ENCODE measurements at places on chromosomes 13 and 19.

- DNase-seq: no peak
Measured at GRCh38 chr13:74449811-74450524, 315.8 kb upstream of the KLF12 start.

GRCh38 chr13:113930671-113931637 lies 42.9 kb downstream of the C13orf46 start:
- DNase-seq: no peak

- DNase-seq: no peak
Measured at GRCh38 chr13:41006978-41007743, 12.0 kb downstream of the ELF1 start.

- no peak for DNase-seq
Measured at GRCh38 chr19:16773259-16773658, 53.6 kb downstream of the NWD1 start.

GRCh38 chr19:46460981-46461380 lies 10.4 kb downstream of the PNMA8A start:
- no peak for DNase-seq

GRCh38 chr13:101455863-101456262 lies 3.4 kb downstream of the ITGBL1 start:
- no peak for DNase-seq

GRCh38 chr13:23922005-23922932 lies 25.0 kb upstream of the C1QTNF9B start:
- no peak for DNase-seq

- DNase-seq: no peak
Measured at GRCh38 chr13:43981091-43981490, 101.4 kb downstream of the LACC1 start.

DNA sequence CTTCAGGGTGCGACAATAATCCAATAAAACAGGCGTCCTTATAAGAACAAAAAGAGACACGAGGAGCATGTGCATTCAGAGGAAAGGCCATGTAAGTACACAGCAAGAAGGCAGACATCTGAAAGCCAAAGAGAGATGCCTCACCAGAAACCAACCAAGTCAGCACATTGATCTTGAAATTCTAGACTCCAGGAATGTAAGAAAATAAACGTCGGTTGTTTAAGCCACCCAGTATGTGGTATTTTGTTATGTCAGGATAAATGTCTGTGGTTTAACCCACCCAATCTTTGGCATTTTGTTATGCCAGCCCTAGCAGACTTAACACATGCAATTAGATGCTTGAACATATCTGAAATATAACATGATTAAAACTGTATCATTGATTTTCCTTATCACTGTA lies 452.0 kb downstream of the SLITRK6 start:
- DNase-seq: no peak

DNA sequence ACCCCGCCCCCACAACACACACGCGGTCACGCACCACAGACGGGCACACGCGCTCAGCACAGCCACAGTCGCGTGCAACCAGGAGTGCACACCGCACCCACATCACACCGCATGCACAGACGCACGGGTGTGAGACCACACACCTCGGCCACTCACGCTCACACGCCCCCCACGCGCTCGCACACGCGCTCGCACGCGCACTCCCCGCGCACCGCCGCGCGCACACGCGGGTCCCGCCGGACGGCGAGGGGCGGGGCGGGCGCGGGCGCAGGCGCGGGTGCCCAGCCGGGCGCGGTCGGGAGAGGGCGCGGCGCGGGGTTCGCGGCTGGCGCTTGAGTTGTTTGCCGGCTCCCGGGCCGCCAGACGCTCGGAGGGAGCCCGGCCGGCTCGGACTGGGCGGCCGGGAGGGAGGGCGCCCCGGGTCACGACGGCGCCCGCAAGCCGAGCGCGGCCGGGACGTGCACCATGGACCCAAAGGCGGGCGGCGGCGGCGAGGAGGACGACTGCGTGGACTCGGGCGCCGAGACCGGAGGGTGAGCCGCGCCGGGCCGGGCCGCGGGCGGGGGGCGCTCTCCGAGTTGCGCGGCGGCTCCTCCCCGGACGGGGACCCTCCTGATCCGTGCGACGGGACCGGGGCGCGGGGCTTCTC lies at the start of gene FAM124A:
Gene FAM124A (plus strand): TSS at position 362 of the 649 bp plus-strand sequence. CDS start 104 bp downstream, at position 466.
- peak; percentile 30 for DNase-seq

GRCh38 chr19:49559928-49560327 lies 20.4 kb downstream of the NOSIP start:
- DNase-seq: no peak

DNA sequence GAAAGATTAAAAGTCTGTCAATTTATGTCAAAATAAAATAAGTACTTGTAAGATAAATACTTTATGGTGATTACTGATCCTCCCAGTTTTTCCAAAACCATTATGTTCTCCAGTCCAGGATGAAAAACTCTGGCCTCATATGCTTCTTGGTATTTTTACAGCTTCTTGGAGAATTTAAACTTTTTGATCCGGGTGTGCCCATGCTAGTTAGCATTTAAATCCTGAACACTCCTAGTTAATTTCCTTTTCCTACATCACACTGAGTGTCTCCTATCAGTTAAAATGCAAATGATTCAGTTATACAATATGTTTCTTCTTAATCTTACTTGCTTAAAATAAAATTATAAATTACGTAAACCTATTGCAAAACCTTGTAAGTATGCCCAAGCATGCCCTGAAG lies 499.9 kb upstream of the SLITRK6 start:
- no peak for DNase-seq

DNA sequence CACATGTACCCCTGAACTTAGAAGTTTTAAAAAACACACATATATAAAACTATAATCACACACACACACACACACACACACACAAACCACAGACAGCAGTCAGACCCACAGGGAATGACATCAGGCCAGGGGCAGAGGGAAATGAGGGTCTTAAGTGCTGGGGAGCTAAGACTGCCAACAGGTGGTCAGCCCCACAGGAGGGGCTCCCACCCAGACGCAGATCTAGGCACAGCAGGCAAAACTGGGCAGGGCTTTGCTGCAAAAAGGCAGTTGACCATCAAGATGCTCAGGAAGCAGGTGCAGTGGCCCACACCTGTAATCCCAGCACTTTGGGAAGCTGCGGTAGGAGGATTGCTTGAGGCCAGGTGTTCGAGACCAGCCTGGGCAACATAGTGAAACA lies 121.0 kb upstream of the LSM14A start:
- DNase-seq: no peak

GRCh38 chr13:80342471-80343371 lies 1.8 kb upstream of the SPRY2 start:
- peak; percentile 63 for DNase-seq

DNA sequence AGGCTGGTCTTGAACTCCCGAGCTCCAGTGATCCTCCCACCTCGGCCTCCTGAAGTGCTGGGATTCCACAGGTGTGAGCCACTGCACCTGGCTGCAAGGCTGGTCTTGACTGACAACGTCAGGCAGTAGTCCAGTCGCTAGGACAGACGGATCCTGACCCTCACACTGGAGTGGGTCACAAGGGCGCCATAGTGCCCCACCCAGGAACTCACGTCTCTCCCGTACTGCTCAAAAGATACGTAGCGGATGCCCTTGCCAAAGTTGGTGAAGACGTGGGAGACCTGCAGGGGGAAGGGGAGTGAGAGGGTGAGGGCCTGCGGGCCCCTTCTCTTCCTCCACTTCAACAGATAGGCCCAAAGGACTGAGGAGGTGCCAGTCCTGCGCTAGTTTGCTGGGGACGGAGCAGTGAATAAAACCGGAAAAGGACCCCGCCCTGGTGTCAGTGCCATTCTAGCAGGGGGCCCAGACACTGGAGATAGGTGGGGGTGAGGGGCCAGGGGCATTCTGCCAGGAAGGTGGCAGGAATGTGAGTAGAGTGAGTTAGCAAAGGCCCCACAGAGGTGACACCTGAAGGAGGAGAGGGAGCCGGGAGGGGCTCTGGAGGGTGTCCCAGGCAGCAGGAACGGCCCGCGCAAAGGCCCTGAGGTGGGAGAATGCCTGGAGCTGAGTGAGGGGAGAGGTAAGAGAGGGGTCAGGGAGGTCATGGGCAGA lies 11.9 kb downstream of the MRPS12 start:
- no peak for DNase-seq

DNA sequence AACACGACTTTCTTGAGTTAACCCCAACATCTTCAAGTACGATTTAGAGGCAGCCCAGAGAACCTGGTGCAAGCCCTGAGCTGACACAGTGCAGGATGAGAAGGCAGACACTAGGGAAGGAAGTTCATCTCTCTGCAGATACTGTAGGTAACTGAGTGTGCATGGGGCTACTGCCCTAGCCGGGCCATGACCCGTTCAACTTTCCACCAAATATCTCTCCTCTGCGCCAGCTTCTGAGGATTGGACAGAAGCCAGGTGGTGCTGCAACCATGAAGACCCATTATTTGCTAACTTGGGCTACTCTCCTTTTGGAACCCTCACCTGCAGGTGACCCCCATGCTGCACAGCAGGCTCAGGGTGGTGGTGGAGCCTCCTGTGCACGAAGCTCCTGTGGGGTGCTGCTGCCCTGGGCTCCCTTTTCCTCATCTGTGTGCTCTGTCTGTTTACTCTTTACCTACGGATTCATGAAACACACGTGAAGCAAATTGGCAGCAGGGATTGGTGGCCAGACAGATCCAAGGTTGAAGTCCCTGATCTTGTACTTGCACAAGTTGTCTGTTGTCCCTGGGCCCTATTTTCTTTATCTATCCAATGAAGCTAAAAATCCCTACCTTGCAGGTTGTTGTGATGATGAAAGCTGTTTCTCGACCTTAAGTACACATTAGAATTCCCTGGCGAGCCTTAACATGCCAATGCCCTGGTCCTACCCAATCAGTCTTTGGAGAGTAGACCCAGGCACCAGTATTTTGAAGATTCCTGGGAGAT lies 227.8 kb downstream of the LACC1 start:
- DNase-seq: no peak

DNA sequence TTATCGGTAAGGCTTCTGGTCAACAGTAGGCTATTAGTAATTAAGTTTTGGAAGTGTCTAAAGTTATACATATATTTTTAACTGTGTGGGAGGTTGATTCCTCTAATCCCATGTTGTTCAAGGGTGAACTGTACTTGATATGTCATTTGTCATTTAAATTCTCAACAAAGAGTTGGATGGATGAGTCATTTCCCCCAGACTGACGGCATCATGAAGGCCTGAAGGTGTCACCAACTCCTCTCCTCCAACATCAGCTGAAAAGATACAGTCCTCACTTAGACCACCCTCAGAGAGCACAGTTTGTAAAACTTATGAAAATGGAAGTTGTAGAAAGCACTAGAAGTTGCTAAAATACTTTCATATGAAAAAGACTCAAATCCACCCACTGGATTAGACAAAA lies 48.8 kb downstream of the DCLK1 start:
- DNase-seq: no peak

- DNase-seq: no peak
Measured at GRCh38 chr19:56383826-56384605, 9.3 kb downstream of the ZNF582 start.

- DNase-seq: no peak
Measured at GRCh38 chr13:45341799-45342500, 967 bp upstream of the TPT1 start.

DNA sequence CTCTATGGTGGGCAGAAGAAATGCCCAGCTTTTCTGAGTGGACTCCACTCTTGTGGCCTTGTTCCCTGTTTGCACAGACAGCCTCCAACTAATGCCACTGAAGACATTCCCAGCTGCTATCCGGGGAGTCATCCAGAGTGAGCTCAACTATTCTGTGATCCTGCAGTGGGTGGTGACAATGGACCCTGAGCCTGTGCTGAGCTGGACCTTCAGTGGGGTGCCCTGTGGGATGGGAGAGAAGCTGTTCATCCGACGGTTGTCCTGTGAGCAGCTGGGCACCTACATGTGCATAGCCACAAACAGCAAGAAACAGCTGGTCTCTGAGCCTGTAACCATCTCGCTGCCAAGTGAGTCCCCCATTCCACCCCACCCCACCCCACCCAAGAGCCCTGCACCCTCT lies 10.3 kb downstream of the IGSF23 start:
- no peak for DNase-seq

- peak; percentile 61 for DNase-seq
Measured at GRCh38 chr19:23116802-23117571, at the start of gene ZNF730. Gene ZNF730 (plus strand): TSS chr19:23117025. CDS start chr19:23117174, 149 bp downstream.

DNA sequence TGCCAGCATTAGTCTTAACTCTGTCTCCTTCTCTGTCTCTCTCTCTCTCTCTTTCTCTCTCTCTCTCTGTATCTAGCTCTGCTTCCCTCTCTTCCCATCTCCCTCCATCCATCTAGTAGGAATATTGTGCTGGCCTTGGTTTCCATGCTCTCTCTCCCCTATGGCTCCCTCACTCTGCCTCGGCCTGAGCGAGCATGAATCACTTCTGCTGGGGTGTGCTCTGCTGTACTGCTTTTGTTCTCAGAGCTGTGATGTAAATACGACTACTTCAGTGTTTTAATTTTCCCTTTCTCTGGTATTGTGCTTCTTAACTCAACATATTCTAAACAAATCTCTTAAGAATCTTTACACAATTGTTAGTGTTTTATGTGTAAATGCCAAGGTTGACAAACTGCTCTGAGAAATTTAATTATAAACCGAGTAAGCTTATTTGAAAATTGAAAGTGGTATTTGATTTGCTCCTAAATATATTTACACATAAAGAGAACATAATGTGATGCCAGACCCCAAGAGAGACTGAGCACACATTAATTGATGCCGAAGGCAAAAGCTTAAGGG lies 211.5 kb upstream of the KL start:
- DNase-seq: peak; percentile 66

- DNase-seq: peak; percentile 35
Measured at GRCh38 chr13:99677116-99677951, 176.1 kb downstream of the TM9SF2 start.

GRCh38 chr13:75702476-75702875 lies 66.3 kb downstream of the LMO7 start:
- no peak for DNase-seq

DNA sequence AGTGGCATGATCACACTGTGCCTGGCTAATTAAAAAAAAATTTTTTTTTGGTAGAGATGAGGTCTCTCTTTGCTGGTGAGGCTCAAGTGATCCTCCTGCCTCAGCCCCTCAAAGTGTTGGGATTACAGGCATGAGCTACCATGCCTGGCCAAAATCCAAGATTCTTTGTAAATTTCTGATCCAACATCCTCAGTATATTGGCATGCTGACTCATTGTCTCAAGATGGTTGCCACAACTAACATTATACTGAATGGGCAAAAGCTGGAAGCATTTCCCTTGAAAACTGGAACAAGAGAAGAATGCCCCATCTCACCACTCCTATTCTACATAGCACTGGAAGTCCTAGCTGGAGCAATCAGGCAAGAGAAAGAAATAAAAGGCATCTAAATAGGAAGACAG lies 100.0 kb downstream of the KLF5 start:
- no peak for DNase-seq

DNA sequence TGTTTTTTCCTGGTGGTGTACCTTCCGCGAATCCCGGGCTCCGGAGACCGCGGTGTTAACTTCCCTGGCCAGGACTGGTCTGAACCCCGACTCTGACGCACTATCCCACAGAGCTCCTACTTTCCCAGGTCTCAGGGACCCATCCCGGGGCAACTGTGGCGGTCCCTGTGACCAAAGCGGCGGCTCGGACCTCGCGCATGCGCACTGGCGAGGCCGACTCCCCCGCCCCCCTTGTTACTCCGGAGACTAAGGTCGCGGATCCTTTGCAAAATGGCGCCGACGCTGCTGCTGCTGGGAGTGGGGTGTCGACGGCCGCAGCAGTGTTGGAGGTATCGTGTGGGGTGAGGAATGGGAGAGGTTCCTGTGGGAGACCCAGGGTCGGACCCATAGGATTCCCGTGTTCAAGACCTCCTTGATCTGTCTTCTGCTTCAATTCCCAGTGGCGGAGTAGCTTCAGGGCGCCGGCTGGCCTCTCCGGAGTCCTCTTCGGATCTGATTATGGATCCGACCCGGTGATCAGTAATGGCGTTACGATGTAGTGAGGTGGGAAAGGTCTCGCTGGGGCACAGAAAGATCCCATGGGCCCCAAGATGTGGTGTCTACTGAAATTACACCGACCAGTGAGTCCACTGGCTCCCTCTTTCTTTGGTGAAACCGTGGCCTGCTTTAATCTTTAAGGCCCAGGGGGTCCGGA lies 66.6 kb upstream of the ZNF527 start:
- DNase-seq: peak; percentile 85
